ENCODE measurements at places on chromosomes 5 and 9.

- DNase-seq = no peak
Measured at GRCh38 chr5:10684303-10685086, 76.5 kb downstream of the DAP start.

DNA sequence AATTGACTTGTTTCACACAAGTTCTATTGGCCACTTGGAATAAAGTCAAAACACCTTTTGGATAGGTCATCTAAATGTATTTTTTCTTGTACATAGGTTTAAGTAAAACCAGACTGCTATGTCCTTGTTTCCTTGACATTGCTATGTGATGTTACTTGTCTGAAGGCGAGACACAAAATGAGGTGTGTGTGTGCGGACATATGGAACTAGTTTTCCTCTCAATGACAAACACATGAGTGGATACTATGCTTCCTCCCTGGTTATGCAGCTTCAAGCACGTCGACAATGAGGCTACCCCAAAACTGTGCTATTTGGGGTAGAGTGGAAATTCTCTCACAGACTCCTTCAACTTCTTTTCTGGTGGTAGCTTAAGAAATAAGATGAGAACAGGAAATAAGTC is 276.8 kb downstream of the GAS1 start:
- DNase-seq = no peak

GRCh38 chr9:73806876-73807275 is 655.2 kb downstream of the ANXA1 start:
- DNase-seq = no peak

- DNase-seq = no peak
Measured at GRCh38 chr5:149036168-149036567, 26.7 kb downstream of the SH3TC2 start.

GRCh38 chr9:133799106-133799505 is 61.0 kb upstream of the SARDH start:
- DNase-seq = no peak

DNA sequence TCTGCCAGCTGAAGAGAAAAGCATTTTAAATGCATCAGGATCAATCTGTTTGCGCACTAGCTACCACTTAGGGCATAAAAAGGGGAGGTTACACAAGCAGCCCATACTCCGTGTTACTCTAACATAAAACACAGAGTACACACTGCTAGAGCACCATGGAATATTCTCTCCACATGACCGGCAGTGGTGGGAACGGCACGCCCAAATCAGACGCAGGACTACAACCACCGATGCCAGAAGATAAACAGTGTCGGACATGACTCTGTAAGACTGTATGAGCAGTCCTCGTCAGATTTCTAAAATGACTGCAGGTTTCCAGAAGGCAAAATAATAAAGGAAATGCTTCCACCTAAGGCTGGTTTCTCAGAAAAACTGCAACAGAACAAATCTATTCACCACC is 40.0 kb downstream of the CDK5RAP2 start:
- no peak for DNase-seq

DNA sequence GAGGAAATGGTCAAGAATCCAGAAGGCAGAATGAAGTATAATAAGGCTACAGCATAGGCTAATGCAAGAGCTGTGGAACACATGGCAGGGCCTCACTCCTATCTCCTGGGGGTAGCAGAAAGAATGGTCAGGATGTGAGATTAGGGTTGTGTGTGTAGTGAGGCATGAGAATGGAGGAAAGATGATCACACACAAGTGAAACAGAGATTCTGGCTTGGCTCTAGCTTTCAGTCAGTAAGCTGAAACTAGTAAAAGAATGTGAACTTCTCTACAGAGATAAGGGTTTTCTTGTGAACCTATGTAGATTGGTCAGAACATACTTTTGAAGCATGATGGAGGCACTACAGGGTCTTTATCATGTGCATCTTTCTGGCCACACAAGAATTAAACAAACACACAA is 298.8 kb downstream of the ASTN2 start:
- DNase-seq = no peak

GRCh38 chr5:137575847-137576246 is 76.7 kb upstream of the SPOCK1 start:
- DNase-seq = no peak

DNA sequence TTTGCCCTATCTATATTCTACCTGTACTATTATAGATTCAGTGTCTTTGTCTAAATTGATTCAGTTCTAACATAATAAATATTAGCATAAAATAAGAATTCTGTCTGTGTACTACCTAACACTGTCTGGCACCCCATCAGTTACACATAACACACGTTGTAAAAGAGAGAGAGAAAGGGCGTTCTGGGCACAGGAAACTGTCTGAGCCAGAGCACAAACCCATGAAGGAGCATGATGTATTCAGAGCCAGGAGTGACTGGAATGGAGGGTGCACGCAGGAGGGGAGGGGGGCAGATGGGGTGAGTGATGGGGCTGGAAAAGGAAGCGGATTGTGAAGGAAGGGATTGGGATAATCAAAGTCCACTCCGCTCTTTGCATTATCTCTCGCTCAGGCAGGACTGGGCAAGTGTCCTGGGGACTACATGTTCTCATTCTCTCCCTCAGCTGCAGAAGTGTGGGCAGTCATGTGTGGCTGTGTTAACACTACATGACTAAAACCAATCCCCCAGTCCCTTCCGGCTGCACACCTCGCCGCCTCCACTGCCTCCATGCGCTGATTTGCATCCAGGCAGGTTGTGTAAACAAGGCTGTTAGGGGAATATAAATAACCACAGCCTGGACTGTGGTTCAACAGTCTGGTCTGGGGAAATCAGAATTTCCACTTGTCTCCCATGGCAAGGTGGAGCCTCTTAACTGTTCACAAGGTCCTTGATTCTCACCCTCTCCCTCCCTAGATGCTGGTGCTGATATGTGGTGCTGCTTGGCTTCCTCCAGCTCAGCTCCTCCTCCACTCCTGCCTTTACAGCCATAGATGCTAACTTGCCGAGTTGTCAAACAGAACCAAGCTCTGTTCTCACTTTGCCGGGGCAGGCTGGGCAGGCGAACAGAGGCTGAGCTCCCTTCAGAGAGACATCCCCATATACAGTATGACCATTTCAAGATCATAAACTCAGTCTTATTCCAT is 367.5 kb upstream of the BRINP1 start:
- DNase-seq = no peak

- no peak for DNase-seq
Measured at GRCh38 chr9:100087218-100087617, 11.6 kb downstream of the ERP44 start.

DNA sequence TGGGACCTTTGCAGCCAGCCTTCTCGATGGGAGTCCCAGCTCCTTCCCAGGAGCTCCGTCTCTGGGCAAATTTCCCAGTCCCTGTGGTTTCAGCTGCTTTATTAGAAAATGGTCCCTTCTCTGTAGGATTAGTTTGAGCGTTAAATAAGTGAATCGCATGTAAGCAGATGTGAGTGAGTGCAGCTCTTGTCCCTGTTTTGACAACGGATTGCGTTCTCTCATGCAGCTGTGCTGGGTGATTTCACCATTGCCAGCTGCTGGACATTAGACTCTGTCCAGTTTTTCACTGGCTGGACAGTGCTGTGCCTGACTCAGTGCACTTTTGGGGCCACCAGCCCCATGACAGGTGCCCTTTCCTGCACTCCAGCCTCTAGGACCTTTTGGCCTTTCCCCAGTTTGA is 11.6 kb upstream of the CEL start:
- DNase-seq = no peak

- DNase-seq = no peak
Measured at GRCh38 chr9:75230469-75230868, 142.2 kb downstream of the OSTF1 start.

DNA sequence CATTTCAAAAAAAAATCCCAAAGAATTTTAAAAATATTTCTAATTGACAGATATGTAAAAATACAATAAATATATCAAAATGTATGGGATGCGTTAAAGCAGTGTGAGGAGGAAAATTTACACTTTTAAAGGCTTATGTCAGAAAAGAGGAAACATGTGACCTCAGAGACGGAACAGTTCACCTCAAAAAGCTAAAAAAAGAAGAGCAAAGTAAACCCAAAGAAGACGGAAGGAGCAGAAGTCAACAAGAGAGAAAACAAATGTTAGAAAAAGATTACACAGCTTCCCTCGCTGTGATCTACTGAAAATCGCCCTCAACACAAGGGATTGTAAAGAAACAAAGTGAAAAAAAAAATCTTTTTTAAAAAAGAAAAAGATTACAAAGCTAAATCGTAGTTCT is 186.9 kb downstream of the AUH start:
- DNase-seq = no peak

- DNase-seq = no peak
Measured at GRCh38 chr9:115106642-115107041, 11.3 kb downstream of the TNC start.

GRCh38 chr5:93736284-93736683 is 5.1 kb downstream of the POU5F2 start:
- no peak for DNase-seq

GRCh38 chr5:103943230-103943629 is 380.6 kb upstream of the NUDT12 start:
- no peak for DNase-seq

DNA sequence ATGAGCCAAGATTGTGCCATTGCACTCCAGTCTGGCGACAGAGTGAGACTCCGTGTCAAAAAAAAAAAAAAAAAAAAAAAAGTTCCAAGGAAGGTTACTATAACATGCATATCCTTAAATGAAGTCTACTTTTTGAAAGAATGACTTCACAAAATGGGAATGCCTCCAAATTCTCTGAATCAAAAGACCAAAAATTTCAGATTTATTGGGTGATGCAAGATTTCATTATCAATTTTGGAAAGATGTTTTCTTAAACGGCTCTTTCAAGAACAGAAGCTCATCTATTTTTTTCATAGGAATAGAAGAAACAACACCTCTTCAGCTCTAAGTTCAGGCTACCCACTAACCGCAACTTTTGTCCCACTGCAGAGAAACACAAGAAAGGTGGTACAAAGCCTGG is 69.9 kb downstream of the AUH start:
- DNase-seq = no peak

DNA sequence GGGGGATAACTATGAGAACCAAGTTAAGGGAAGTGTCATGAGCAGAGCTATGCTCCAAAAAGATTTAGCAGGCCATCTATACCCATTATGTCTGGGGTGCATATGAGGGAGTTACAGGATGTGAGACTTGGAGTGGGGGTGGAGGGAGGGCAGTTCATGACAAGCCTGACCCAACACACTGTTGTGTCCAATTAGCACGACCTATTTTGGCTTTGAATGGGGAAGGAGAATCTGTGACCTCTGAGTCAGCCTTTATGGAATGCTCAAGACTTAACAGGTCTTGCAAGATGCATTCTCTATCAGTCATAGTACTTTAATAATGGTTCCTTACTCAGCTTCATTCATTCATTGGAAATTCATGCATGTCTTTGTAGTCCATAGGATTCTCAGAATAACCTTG is 71.7 kb downstream of the GRIA1 start:
- DNase-seq = no peak

DNA sequence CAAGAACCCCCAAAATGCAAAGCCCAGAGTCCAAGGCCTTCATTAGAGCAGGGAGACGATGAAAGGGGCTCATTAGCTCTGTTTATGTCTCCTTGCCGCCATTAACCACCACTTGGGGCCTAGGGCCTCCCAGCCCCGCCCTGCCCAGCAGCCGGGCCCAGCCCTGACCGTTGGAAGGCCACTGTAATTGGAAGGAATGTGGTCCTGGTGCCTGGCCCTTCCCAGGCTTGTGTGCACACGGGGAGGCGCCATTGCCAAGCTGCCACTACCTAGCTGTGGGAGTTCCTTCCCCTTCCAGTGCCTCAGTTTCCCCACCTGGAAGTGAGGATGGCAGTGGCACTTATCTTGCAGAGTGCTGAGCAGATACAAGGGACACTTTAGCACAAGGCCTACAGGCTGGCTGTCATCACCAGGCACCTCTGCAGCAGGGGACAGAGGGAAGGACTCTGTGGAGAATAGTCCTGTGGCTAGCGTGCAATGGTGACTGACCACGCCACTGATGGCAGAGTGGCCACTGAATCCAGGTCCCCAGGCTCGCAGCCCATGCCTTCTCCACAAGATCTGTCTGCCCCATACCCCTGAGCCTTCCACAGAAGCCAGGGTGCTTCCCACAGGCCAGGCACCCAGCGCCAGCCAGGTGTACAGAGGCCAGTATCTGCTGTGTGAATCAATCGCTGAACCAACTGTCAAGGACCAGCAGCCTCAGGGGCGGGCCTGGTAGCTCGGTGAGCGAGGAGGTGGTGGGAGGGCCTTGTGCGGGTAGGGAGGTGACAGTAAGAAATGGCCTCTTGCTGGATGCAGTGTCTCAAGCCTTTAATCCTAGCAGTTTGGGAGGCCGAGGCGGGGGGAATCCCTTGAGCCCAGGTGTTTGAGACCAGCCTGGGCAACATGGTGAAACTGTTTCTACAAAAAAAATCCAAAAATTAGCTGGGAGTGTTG is 20.8 kb downstream of the GBGT1 start:
- no peak for DNase-seq

DNA sequence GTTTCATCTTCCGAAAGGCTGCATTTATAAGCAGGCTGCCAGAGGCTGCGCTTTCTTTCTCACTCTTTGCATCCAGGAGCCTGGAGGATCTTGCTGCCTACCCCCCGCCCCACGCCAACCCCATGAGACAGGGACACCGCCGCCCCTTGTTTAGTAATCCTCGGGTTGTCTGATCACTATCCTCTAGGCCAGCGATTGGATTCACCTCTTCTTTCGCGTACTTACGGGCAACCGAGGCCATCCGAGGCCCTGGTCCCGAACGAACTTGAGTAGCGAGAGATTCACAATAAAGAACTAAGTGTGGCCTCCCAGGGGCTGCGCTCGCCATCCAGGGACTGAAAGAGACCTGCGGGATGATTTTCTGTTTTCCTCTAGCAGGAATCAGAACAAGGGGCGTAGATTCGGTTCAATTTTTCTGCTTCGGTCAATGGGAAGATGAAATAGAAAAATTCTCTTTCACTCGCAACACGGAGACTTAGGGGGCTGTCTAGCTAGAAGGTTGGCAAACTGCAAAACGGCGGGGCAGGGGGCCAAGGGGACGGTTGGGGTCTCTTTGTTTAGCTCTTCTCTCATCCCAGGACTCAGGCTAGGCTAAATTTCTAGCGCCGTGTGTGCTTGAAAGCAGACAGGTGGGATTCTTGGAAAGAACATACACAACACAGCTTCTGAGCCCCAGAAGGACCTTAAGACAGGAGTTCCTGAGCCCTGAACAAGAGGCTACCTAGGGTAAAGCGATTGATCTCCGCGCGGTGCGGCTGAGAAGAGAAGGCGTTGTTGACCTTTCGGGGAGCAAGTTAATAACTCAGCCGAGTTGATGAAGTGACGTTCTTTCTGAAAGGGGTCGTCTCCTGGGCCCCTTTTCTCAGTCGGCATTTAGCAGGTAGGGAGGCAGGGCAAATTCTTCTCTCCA is 5.8 kb upstream of the ISL1 start:
- no peak for DNase-seq

GRCh38 chr9:27117489-27118135 is 8.6 kb downstream of the TEK start:
- no peak for DNase-seq

DNA sequence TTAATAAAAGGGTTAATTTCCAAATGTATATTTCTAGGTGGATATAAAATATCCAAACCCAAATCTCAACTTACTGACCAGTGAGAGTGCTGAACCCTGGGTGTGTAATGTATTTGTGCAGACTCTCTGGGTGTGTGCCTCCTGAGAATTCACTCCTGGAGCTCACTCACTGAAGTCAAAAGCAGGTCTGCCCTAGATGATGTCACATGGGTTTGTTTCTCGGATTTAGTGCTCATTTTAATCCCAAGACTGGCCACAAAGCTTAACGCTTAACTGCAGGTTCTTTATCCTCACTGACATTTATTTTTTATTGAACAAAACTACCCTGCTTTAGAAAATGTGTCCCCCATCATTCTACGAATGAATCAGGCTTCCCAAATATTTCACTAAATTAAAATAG is 179.4 kb downstream of the PPP2R2B start:
- no peak for DNase-seq

- no peak for DNase-seq
Measured at GRCh38 chr5:115486728-115487127, 57.8 kb downstream of the FEM1C start.

GRCh38 chr5:113612060-113612496 is 98.6 kb downstream of the YTHDC2 start:
- no peak for DNase-seq

All from stimulated activated CD8-positive, alpha-beta memory T cell treated with anti-CD3 and anti-CD28 coated beads, Interleukin-15, amount 100 ng/mL, for 4 hours (primary cell).